ENCODE measurements at places on chromosomes 3 and 15.

- H3K27me3 ChIP-seq, result no peaks in the 10 kb centered on the region
- H3K36me3 ChIP-seq, result no peaks in the 10 kb centered on the region
- peak; percentile 69 for DNase-seq
- H3K4me3 ChIP-seq, result peak overlapping the region; percentile 90
- no peaks in the 10 kb centered on the region for H3K4me1 ChIP-seq
- H3K27ac ChIP-seq, result peak overlapping the region; percentile 75
These were observed 940 bp upstream of the ACY1 start for GRCh38 chr3:51982352-51982837.

DNA sequence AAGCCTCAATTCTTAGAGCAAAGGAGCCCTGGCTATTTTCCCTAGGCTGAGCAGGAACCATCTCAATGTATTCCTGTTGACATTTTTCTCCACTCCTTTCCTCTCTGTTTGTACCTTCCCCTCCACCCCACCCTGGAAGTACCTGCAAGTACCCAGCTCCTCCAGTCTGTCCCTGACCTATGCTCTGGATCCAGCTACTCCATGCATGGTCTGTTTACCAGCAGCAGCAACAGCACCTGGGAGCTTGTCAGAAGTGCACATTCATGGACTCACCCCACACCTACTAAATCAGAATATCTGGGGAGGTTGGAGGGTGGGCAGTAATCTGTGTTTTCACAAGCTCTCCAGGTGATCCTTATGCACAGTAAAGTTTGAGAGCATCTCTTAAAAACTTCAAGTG, 240.7 kb upstream of the UMPS start:
- no peaks in the 10 kb centered on the region for H3K4me1 ChIP-seq
- H3K4me3 ChIP-seq, result no peak overlapping the region
- H3K27me3 ChIP-seq, result no peaks in the 10 kb centered on the region
- H3K36me3 ChIP-seq, result no peaks in the 10 kb centered on the region
- no peak overlapping the region for H3K27ac ChIP-seq

DNA sequence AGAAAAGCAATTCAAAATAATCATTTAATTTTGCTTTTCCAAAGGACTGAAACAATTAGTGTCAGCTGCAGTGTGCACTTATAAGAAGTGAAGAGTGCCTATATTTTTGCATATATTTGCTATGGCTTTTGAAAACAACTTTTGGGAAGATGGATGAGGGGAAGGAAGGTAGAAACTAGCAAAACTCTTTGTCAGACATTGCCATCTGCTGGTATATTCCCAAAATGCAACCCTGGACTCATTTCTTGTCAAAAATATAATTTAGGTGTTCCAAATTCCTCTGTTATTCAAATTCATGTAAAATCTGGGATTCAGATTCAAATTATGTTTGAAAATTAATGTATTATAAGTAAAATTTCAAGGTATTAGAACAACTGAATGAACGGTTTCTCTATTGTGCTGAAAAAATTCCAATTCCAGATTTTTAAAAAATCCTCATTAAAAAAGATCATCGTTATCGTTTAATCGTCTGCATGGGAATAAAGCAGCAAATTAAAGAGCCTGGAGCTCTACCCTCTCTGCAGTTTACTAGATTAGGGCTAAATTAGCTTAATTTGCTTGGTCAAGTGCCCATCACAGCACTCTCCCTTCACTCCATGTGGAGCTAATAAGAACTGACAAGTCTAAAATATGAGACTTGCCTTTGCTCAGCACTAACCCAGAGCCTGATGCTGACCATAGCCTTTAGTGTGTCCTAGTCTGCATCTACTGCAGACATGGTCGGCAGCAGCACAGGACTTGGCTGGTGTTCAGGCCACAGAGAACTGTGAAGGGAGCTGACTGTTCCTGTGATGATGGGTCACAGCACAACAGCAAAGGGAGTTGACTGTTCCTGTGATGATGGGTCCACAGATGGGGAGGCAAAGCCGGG, 67.9 kb upstream of the MITF start:
- peak; percentile 39 for DNase-seq
- no peak overlapping the region for H3K27ac ChIP-seq
- no peak overlapping the region for H3K4me3 ChIP-seq
- H3K4me1 ChIP-seq, result no peaks in the 10 kb centered on the region

DNA sequence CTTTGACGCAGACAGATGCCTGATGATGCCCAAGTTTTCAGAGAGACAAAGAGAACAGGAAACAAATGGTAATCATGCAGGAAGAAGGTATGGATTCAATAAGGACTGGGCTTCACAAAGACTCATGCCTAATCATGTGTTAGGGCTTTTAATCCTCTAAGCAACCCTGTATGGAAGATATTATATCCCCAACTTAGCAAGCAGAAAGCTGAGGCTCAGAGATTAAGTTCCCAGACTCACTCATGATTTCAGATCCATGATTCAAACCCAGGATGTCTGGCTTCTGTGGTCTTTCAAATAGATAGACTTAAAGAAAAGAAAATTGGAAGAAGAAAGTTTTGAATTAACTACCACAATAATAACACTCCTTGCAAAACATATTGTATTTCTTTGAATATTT, 4.1 kb upstream of the CLASP2 start:
- no peaks in the 10 kb centered on the region for H3K36me3 ChIP-seq
- peaks cover 5% of the 10 kb centered on the region for H3K4me1 ChIP-seq
- H3K27ac ChIP-seq, result no peak overlapping the region
- DNase-seq, result no peak

GRCh38 chr3:10726787-10727186, 89.2 kb upstream of the SLC6A11 start:
- H3K4me1 ChIP-seq, result no peaks in the 10 kb centered on the region
- H3K36me3 ChIP-seq, result no peaks in the 10 kb centered on the region
- H3K27me3 ChIP-seq, result peaks cover 40% of the 10 kb centered on the region
- no peak overlapping the region for H3K27ac ChIP-seq
- no peak overlapping the region for H3K4me3 ChIP-seq

- no peaks in the 10 kb centered on the region for H3K36me3 ChIP-seq
- no peaks in the 10 kb centered on the region for H3K27me3 ChIP-seq
- H3K27ac ChIP-seq, result no peak within 1 kb of the TSS
These were observed at the start of gene LRRFIP2 for GRCh38 chr3:37174532-37175126. TSS of gene LRRFIP2 (minus strand) at chr3:37174582. CDS start at chr3:37148983, 25,599 bp downstream.

- no peaks in the 10 kb centered on the region for H3K36me3 ChIP-seq
- no peaks in the 10 kb centered on the region for H3K27me3 ChIP-seq
- DNase-seq, result no peak
- H3K4me3 ChIP-seq, result no peak overlapping the region
These were observed 146.9 kb upstream of the GADL1 start for GRCh38 chr3:31041161-31041978.

DNA sequence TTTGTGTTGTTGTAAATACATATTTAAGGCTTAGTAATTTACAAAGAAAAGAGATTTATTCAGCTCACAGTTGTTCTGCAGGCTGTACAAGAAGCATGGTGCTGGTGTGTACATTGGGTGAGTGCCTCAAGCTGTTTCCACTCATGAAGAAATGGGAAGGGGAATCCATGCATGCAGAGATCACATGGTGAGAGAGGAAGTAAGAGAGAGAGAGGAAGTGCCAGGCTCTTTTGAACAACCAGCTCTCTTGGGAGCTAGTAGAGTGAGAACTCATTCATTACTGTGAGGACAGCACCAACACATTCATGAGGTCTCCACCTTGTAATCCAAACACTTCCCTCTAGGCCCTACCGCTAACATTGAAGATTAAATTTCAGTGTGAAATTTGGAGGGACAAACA, 909.2 kb downstream of the NSUN3 start:
- H3K36me3 ChIP-seq, result no peaks in the 10 kb centered on the region
- H3K4me3 ChIP-seq, result no peak overlapping the region
- H3K27me3 ChIP-seq, result no peaks in the 10 kb centered on the region
- DNase-seq, result no peak
- H3K4me1 ChIP-seq, result no peaks in the 10 kb centered on the region
